ENCODE measurements at places on chromosomes 5 and 9. TPM values are rescaled to one million over a fixed set of nuclear protein-coding genes. Genes with fewer than 3 reads are reported as not detected.

GRCh38 chr9:70318002-70318401, 59.2 kb downstream of the SMC5 start:
- no peaks in the 10 kb centered on the region for H3K4me1 ChIP-seq
- DNase-seq: no peak
- H3K36me3 ChIP-seq: peaks cover 100% of the 10 kb centered on the region
- H3K4me3 ChIP-seq: no peak overlapping the region
- no peaks in the 10 kb centered on the region for H3K27me3 ChIP-seq
- no peak overlapping the region for H3K27ac ChIP-seq

- peaks cover under 1% of the 10 kb centered on the region for H3K27me3 ChIP-seq
- H3K4me3 ChIP-seq: no peak overlapping the region
- no peaks in the 10 kb centered on the region for H3K36me3 ChIP-seq
- no peak for DNase-seq
Observed at GRCh38 chr9:134861595-134862334, 18.8 kb upstream of the FCN2 start.

- no peak for DNase-seq
- H3K27ac ChIP-seq: no peak overlapping the region
- no peaks in the 10 kb centered on the region for H3K36me3 ChIP-seq
- peaks cover 11% of the 10 kb centered on the region for H3K4me1 ChIP-seq
Observed at GRCh38 chr9:70519912-70520724, 105.7 kb upstream of the KLF9 start.

- no peak overlapping the region for H3K4me3 ChIP-seq
- no peak overlapping the region for H3K27ac ChIP-seq
- DNase-seq: no peak
- no peaks in the 10 kb centered on the region for H3K27me3 ChIP-seq
Observed at GRCh38 chr9:137752426-137752825, 125.2 kb upstream of the CACNA1B start.

DNA sequence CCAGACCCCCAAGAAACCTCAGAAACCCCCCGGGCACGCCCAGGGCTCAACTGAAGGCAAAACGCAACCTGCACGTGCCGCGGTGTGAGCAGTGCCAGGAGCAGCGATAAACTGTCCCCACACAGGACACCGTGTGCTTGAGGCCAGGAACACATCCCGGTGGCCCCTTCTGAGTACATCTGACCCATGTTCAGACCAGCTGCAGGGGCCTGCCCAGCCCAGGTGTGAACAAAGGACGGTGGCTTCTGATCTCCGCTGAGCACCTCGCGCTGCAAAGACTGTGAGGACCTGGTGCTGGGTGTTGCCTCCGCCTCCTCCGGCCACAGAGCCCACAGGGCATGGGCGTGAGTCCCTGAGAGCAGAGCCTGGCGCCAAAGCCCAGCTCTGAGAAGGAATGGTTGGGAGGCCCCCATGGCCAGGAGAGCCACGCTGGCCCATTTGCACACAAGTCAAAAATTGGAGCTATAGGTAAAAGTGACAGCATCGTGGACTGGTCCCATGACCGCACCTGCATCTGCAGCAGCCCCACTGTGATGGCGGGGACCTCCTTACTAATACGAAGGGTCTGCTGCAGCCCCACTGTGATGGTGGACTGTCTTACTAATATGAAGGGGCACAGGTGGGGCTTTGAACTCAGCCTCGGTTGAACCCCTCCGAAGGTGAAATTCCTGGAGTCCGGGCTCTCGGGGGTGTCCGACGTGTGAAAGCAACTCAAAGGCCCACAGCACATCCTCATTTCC, 31.5 kb downstream of the NDUFS6 start:
- no peaks in the 10 kb centered on the region for H3K27me3 ChIP-seq
- no peaks in the 10 kb centered on the region for H3K36me3 ChIP-seq
- peaks cover 7% of the 10 kb centered on the region for H3K4me1 ChIP-seq
- no peak overlapping the region for H3K27ac ChIP-seq
- no peak overlapping the region for H3K4me3 ChIP-seq
- DNase-seq: no peak

GRCh38 chr9:80175286-80176150, 603.8 kb downstream of the TLE4 start:
- H3K4me3 ChIP-seq: no peak overlapping the region
- no peaks in the 10 kb centered on the region for H3K27me3 ChIP-seq
- no peaks in the 10 kb centered on the region for H3K4me1 ChIP-seq
- DNase-seq: no peak
- no peak overlapping the region for H3K27ac ChIP-seq
- no peaks in the 10 kb centered on the region for H3K36me3 ChIP-seq

DNA sequence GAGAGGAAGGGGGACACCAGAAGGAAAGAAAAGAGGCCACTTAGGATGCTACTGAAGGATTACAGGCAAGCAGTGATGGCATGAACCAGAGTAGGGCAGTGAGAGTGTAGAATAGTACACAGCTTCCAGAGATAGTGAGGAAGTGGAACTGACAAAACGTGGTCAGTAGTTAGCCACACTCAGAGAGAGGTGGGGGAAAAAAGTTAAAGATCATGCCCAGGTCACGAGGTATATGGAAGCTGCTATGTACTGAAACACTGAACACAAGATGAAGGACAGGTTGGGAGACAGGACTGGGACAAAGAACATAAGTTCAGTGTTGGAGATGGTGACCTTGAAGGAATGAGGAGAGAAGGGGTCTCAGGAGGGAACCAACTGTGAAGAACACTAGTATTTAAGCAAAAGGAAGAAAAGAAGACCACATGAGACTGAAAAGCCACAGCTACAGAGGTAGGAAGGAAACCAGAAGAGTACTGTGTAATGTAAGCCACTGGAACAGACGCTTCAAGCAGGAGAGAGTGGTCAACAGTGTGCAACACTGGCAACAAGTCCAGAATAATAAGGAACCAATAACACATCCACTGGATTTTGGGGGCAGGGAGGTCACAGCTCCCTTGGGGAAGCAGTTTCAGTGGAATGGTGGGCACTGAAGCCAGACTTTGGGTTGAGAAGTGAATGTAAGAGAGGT, 45.5 kb downstream of the ELL2 start:
- no peaks in the 10 kb centered on the region for H3K36me3 ChIP-seq
- DNase-seq: no peak
- H3K27ac ChIP-seq: no peak overlapping the region
- H3K4me3 ChIP-seq: no peak overlapping the region
- H3K27me3 ChIP-seq: no peaks in the 10 kb centered on the region

- H3K27ac ChIP-seq: no peak overlapping the region
- H3K27me3 ChIP-seq: no peaks in the 10 kb centered on the region
- H3K4me1 ChIP-seq: no peaks in the 10 kb centered on the region
- H3K4me3 ChIP-seq: no peak overlapping the region
Observed at GRCh38 chr9:37371565-37372464, 50.7 kb upstream of the GRHPR start.

DNA sequence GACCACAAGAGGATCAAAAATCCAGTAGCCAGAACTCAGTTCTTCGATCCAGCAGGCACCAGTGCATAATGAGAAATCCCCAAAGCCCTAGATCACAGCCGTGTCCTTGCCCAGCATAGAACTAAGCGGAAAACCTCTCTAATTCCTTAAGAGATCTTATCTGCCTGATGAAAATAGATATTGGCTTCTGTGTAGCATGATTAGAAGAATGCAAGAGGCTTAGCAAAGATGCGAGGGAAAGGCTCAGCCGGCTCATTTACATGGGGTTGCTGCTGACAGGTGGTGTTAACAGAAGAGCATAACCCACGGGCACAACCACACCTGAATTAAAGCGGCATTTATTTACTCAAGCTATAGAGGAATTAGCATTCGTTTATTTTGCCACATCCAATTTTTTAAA, 400.0 kb upstream of the ADAMTS16 start:
- H3K36me3 ChIP-seq: no peaks in the 10 kb centered on the region
- DNase-seq: no peak
- H3K27ac ChIP-seq: no peak overlapping the region
- H3K27me3 ChIP-seq: no peaks in the 10 kb centered on the region

GRCh38 chr9:19161257-19162025, 34.1 kb upstream of the PLIN2 start:
- no peak for DNase-seq
- H3K36me3 ChIP-seq: no peaks in the 10 kb centered on the region
- no peak overlapping the region for H3K4me3 ChIP-seq
- H3K27ac ChIP-seq: peak overlapping the region; percentile 52
- peaks cover 10% of the 10 kb centered on the region for H3K4me1 ChIP-seq

- H3K36me3 ChIP-seq: no peaks in the 10 kb centered on the region
- H3K27me3 ChIP-seq: no peaks in the 10 kb centered on the region
- H3K4me3 ChIP-seq: no peak overlapping the region
- peaks cover 88% of the 10 kb centered on the region for H3K4me1 ChIP-seq
- H3K27ac ChIP-seq: peak overlapping the region; percentile 49
Observed at GRCh38 chr5:150593996-150594395, 46.5 kb upstream of the SYNPO start.

NUDCD2 gene
- 9.8 TPM for total RNA-seq

ARL10 gene
- total RNA-seq: 4.4 TPM

PCDHB7 gene
- 0.75 TPM for total RNA-seq

PLCXD3 gene
- 48.7 TPM for total RNA-seq

SIT1 gene
- not detected for total RNA-seq

Data from heart right ventricle (tissue), 16 donors.